T-helper 1 cell (primary cell): ENCODE measurements at places on chromosomes 2 and 18.

DNA sequence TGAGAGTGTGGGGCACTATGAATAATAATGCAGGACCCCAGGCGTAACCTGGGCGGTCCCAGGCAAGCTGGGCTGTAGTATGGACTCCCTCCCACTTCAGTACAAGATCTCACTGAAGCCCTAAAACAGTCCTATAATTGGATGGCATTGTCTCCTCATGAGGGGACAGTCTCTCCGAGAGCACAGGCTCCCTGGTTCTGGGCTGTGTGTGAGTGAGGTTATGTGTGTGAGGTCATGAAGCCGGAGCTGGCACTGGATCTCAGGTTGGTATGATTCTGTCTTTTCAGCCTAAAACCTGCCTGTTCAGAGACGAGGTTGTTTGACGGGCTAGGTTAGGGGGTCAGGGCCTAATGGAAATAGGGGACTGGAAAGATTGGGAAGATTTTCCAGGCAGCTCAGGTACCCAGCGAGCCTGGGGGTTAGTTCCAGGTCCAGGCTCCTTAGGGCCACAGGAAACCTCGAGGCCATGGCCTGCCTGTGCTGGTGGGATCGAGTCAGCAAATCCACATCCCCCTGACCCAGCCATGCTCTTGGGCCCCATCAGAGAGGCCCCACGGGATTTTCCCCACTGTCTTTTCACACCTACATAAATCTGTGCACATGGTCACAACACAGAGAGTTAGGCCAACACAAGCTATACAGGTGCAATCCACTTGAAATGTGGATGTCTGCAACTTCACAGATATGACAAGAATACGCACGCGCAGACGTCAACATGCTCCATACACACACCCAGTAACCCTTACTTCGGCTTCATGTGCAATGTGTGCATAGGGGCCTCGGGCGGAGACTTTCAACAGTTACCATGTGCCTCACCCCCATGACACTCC is 94.8 kb downstream of the INHBB start:
- no peak for DNase-seq

- no peak for DNase-seq
Measured at GRCh38 chr2:118225666-118226065, 137.4 kb downstream of the INSIG2 start.

DNA sequence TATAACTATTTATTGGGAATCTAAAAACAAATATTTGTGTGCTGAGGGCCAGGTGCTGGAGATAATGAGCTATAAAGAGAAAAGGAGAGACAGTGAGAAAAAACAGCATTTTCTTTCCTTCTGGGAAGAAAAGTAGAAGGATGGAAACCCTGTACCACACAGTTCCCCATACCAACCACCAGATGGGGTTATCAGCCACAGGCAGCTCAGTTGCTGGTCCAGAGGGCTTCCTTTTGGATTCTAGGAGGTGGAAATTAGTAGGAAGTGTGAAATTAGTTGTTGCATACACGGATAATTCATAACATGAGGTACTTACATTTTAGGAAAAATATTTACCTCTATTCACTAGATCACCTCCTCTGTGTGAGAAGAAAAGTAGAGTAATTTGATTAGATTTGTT is 237.0 kb upstream of the FOSL2 start:
- peak; percentile 3 for DNase-seq

DNA sequence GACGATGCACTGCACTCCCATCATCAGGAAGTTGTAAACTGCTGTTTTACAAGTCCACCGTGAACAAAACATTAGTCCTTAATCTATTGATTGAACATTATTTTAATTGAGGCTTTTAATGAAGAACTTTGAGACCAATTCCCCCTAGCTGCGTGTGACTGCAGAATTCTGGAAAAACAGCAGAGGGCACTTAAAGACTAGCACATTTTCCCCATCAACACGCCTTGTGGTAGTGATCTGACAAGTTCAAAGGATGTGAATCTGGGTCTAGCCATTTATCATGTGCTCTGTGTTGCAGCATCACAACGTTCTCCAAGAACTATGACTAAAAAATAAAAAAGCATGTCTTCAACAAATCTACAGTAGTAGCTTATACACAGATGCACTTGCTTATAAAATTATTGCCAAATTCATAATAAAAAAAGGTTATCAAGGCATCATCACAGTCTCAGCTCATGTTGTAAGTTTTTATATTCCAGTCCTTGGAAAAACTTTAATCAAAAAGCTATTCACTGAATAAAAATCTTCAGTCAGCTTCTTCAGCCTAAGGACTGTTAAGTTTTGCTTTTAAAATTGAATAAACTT is 35.8 kb downstream of the SKOR2 start:
- DNase-seq, result peak; percentile 18

GRCh38 chr2:155310589-155310988 is 612.1 kb downstream of the KCNJ3 start:
- no peak for DNase-seq

- no peak for DNase-seq
Measured at GRCh38 chr2:234753701-234754100, 198.1 kb upstream of the SH3BP4 start.

- no peak for DNase-seq
Measured at GRCh38 chr2:196441527-196441926, 198.0 kb upstream of the CCDC150 start.

GRCh38 chr2:50922506-50922905 is 109.4 kb downstream of the NRXN1 start:
- DNase-seq, result no peak

DNA sequence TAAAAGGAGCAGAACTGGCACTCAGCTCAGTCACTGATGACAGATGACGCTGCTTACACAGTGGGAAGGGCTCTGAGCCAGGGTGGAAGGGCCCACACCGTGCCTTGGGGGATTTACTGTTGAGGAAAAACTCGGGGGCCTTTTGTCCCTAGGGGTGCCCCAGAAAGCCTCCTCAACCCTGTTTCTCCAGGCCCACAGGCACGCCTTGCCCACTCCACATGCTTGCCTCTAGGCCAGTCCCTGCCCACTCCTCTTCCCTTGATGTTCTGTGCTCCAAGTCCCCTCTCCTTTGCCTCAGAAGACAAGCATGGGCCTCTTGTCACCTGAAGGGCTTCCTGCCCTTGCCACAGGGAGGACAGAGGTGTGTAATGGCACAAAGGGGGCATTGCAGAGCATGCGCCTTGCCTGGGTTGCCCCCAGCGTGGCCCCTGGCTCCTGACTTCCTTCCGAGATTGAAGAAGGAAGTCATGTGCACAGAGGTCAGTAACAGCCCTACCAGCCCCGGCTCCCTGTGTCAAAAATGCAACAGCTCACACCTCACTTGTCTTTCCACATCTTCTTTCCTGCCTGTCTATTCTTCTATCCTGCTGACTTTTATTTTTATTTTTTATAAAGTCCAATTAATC is 65.1 kb downstream of the LIPG start:
- no peak for DNase-seq

GRCh38 chr18:59520562-59521355 is 161.7 kb upstream of the LMAN1 start:
- no peak for DNase-seq
